ENCODE measurements at places on chromosomes 16 and 17.
A peak's percentile ranks its signal among the peaks of the same experiment; 100 is the strongest.

DNA sequence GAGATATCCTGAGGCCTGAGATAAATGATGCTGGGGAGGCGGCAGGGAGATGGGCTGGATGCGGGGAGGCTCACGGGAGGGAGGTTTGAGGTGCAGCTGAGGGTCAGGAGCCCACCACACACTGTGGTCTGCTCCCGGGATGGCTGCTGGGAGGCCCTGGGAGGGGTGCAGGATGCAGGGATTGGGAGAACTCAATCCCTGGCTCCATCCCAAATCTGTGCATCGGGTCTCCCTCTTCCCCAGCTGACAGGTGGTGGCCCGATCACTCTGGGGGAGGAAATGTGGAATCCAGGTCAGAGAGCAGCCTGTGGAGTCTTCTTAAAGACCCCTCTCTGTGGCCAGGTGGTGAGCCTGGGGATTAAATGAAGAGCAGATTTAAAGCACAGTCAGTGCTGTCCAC is 12.0 kb downstream of the PHB1 start:
- DNase-seq = no peak

GRCh38 chr17:41326173-41327145 is 10.9 kb upstream of the KRTAP17-1 start:
- no peak for DNase-seq

- no peak for DNase-seq
Observed at GRCh38 chr17:64630309-64631223, 31.5 kb downstream of the SMURF2 start.

DNA sequence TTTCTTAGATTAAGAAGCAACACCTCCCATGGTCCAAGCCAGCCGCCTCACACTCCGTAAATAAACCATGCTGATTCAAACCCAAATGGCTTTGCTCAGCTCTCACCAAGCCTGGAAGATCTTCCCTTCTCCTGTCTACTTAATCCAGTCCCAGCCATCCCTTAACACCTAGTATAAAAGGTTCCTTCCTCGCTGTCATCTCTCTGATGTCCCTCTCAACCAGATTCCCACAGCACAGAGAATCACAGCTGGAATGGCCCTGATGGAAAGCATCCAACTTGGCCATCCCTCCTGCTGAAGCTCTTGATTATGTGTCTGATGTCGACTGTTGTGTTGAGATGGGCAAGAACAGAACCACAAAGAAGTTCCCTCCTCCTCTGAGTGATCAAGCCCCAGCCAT is 50.6 kb upstream of the ADCY9 start:
- DNase-seq = no peak

DNA sequence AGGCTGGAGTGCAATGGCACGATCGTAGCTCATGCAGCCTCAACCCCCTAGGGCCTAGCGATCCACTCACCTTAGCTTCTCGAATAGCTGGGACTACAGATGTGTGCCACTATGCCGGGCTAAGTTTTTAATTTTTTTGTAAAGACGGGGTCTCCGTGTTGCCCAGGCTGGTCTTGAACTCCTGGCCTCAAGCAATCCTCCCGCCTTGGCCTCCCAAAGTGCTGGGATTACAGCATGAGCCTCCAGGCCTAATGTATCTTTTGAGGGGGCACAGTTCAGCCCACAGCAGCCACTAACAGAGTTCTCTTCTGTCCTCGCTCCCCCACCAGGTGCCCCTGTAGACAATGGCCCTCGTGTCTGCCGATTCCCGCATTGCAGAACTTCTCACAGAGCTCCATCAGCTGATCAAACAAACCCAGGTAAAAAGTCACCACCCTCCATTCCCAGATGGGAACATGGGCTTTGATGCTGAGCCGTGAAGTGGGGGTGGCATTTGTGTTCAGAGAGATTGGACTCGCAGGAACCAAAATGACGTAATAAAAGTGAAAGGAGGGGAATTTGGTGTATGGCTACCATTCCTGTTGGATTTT is 16.0 kb downstream of the SULT1A2 start:
- no peak for DNase-seq

DNA sequence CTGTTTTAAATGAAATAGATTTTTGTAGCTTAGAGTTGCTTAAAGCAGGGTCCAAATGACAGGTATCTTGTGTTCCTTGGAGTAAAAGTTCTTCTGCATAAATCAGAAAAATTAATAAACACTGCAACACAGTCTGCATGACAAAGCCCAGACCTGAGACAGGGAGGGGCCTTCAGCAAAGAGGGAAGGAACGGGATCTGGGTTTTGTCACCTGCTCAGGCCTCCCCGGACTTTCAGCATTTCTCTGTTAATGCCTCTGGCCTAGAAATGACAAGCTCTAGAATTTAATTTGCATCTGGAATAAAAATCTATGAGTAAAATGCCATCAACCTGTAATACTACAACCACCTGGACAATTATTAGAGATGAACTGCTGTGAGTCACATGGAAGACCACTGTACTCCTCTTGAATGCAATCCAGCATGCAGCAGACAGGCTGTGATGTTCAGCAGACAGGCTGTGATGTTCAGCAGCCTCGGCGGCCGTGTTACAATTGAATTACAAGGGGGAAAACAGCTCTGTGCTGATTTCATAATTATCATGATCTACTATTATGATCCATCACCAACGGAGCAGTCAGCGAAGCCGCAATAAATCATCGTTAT is 170.2 kb downstream of the TOX3 start:
- DNase-seq = no peak

- DNase-seq = no peak
Observed at GRCh38 chr17:1590747-1591473, 28.3 kb upstream of the PITPNA start.

GRCh38 chr17:73785958-73786743 is 141.9 kb upstream of the SDK2 start:
- DNase-seq = no peak

GRCh38 chr17:43846221-43846712 is 709 bp upstream of the CD300LG start:
- peak; percentile 88 for DNase-seq

GRCh38 chr16:68283801-68284598 is 19.7 kb downstream of the SLC7A6 start:
- no peak for DNase-seq

DNA sequence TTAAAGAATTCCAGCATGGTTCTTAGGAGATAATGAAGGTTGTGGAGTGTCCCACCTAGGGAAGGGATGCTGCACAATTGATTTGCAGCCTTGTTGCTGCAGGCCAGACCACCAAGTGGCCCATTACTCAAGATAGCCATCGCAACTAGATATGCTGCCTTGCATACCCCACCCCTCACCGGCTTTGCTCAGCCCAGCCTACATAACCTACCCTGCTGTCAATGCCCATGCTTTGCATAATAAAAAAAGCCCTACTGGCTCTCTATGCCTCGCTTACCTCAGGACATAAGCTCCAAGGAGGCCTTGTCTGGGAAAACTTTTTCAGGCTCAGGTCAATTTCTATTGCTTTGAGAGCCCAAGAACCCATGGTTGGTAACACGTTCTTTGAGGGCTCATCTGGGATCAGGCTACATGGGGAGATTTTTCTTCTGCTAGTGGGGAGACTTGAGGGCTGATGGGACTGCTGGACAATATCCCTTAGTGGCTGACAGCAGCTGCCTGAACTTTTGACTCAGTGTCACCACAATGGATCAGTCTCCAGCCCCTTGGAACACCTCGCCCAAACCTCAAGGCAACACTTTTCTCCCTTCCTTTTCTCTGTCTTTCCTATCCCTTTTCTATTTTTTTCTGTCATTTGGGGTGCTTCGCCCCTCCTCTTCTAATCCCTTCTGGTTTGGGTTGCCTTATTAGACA is 38.3 kb downstream of the SCPEP1 start:
- DNase-seq = no peak

GRCh38 chr17:55264278-55264644 is 499 bp upstream of the HLF start:
- no peak for DNase-seq

DNA sequence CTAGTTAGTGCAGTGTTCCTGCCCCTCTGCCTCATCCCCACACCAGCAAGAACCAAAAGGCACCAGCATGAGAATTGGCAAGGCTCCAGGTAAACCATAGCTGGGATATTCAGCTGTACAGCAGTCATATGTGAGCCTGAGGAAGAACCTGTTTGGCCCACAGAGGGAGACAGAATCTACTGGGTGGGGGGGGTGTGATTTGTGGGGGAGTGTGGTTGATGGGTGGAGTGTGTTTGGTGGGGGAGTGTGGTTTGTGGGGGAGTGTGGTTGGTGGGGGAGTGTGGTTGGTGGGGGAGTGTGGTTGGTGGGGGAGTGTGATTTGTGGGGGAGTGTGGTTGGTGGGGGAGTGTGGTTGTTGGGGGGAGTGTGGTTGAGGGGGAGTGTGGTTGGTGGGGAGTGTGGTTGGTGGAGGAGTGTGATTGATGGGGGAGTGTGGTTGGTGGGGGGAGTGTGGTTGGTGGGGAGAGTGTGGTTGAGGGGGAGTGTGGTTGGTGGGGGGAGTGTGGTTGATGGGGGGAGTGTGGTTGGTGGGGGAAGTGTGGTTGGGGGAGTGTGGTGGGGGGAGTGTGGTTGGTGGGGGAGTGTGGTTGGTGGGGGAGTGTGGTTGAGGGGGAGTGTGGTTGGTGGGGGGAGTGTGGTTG is 19.5 kb downstream of the MINK1 start:
- DNase-seq = no peak

DNA sequence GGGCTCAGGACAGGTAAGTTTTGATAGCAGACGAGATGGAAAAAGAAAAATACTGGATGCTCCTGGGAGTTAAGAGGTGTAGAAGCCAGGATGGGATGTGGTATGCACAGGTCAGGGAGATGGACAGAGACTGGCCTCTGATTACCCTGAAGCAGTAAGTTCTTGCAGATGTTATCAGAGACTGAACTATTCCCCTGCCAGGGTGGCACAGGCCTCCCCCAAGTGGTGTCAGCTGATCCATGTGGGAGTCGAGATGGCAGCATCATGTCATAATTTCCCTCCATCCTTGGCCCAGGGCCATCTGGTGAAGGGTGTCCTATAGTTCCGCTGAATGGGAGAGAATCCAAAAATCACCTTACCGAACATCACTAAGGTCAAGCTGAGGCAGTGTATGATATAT is 14.1 kb upstream of the NKD1 start:
- DNase-seq = no peak

- no peak for DNase-seq
Observed at GRCh38 chr16:80380514-80380913, 160.3 kb upstream of the DYNLRB2 start.

GRCh38 chr16:18958621-18959029 is 25.1 kb upstream of the TMC7 start:
- DNase-seq = no peak

GRCh38 chr16:17299790-17300189 is 171.0 kb downstream of the XYLT1 start:
- no peak for DNase-seq

GRCh38 chr17:43146649-43147048 is 21.5 kb upstream of the BRCA1 start:
- DNase-seq = no peak

GRCh38 chr17:1147664-1148063 is 32.1 kb downstream of the ABR start:
- DNase-seq = no peak

- DNase-seq = no peak
Observed at GRCh38 chr16:55077266-55077665, 146.6 kb downstream of the IRX5 start.

DNA sequence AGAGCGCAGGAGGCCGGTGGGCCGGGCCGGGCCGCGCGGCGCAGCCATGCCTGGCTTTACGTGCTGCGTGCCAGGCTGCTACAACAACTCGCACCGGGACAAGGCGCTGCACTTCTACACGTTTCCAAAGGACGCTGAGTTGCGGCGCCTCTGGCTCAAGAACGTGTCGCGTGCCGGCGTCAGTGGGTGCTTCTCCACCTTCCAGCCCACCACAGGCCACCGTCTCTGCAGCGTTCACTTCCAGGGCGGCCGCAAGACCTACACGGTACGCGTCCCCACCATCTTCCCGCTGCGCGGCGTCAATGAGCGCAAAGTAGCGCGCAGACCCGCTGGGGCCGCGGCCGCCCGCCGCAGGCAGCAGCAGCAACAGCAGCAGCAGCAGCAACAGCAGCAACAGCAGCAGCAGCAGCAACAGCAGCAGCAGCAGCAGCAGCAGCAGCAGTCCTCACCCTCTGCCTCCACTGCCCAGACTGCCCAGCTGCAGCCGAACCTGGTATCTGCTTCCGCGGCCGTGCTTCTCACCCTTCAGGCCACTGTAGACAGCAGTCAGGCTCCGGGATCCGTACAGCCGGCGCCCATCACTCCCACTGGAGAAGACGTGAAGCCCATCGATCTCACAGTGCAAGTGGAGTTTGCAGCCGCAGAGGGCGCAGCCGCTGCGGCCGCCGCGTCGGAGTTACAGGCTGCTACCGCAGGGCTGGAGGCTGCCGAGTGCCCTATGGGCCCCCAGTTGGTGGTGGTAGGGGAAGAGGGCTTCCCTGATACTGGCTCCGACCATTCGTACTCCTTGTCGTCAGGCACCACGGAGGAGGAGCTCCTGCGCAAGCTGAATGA is 606 bp downstream of the THAP11 start:
- DNase-seq = peak; percentile 66

- peak; percentile 40 for DNase-seq
Observed at GRCh38 chr17:57662644-57663308, 82.3 kb downstream of the CCDC182 start.

DNA sequence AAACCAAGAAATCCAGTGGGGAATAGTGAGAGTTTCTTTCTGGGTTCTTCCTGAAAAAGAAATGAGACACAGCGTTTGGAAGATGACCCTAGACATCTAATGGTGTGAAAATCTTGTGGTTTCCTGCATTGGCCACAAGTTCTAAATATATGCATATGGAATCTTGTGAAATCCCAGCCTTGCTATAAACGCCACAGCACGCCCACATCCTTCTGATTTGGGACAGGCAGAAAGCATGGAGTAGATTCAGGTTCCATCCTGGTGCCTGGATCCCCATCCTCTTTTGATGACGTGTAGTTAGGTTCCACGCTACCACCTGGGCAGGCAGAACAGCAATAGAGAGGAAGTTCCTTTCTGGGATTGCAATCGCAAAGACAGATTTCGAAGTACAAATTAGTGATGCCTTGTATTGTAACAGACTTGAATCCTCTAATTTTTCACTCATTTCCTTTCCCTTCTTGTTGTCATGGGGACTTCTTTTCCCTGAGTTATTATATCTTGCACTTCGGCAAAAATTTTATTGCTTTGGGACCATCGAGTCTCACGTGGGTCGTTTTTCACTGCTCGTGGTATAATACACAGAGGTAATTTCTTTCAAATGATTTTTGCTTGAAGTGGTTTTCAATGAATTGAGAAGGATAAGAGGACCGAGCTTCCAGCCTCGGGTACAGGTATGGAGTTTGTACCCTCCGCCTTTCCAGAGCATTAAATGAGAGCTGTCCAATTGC is 37.6 kb downstream of the HS3ST4 start:
- no peak for DNase-seq

Measured in activated naive CD8-positive, alpha-beta T cell treated with anti-CD3 and anti-CD28 coated beads, Interleukin-2, amount 50 U/mL, for 24 hours (primary cell).